ENCODE measurements at places on chromosomes 3 and 15.
A peak's percentile ranks its signal among the peaks of the same experiment; 100 is the strongest.

GRCh38 chr3:61615643-61616042, 54.3 kb downstream of the PTPRG start:
- no peak for DNase-seq

- no peak for DNase-seq
Measured at GRCh38 chr15:72787526-72787925, 4.0 kb upstream of the ADPGK start.

- no peak for DNase-seq
Measured at GRCh38 chr15:35071106-35071505, 14.0 kb downstream of the NANOGP8 start.

DNA sequence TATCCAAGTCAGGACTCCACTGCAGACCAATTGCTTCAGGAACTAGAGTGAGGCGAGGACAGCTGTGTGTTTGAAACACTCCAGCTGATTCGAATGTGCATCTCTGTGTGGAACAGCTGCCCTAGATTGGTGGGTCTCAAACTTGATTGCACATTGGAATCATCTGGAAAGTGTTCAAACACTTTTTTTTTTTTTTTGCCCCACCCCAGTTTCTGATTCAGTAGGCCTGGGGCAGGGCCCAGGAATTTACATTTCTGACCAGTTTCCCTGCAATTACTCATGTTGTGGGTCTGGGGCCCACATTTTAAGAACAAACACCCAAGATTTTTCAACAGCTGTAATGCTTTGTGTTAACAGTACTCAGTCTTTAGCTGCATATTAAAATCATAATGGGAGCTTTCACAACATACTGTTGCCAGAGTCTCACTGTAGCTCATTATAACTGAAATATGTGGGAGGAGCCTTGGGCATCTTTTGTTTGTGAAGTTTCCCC, 156.6 kb downstream of the NR1D2 start:
- DNase-seq: peak; percentile 1

DNA sequence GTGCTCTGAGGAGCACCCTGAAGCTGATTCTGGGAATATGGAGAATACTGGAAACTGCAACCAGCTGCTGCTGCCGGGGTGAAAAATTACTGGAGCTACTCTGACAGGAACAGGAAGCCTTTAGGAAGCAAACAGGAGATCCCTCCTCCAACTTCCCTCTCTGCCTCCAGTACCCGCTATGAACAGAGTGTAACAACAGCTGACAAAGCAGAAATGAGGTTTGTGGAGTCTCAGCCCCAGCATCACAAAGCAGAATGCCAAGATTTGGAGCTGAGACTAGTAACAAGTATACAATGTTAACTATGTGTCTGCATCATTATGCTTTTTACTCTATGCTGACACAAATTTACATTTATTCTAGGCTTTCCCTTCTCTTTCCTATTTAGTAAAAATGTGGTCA, 22.7 kb upstream of the PIAS1 start:
- DNase-seq: no peak

GRCh38 chr3:188954590-188955208, 217.1 kb upstream of the TPRG1 start:
- DNase-seq: peak; percentile 85

DNA sequence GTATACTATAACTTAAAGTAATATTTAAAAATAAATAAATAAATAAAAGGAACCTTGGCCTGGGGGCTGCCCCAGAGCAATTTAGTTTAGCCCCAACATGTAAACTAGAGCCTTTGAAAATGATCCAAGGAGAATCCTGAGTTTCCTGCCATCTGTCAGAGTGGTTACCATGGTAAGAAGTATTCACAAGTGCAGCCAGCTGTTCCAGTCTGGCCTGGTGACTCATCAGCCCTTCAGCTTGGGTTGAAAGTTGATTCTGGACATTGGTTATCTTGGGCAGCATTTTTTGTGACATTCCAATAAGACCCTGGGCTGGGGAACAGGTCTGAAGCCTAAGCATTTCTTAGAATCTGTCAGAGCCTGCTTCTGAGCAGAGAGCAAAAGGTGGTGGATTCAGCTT, 72.7 kb upstream of the LRTM1 start:
- peak; percentile 66 for DNase-seq

- DNase-seq: peak; percentile 75
Measured at GRCh38 chr3:48194446-48195071, 6.3 kb upstream of the CDC25A start.

DNA sequence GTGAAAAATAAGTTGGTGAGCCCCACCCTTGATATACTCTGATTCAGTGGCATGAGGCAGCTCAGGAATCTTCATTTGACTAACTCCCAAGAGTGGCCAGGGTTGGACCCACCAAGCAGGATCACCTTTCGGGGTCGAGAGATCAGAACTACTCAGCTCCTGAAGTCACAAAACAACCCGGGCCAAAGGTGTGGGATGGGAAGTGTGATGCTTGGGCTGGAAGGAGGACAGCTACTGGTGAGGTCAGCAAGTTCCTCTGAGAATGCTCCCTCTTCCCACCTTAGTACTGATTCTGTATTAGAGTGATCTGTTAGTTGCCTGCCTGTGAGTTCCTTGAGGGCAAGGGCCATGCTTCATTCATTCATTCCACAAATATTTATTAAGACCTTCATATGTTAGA, 15.1 kb downstream of the ESYT3 start:
- DNase-seq: no peak

GRCh38 chr15:36591536-36592411, 12.3 kb downstream of the CDIN1 start:
- no peak for DNase-seq

GRCh38 chr15:85402195-85402881, 21.9 kb downstream of the AKAP13 start:
- no peak for DNase-seq

DNA sequence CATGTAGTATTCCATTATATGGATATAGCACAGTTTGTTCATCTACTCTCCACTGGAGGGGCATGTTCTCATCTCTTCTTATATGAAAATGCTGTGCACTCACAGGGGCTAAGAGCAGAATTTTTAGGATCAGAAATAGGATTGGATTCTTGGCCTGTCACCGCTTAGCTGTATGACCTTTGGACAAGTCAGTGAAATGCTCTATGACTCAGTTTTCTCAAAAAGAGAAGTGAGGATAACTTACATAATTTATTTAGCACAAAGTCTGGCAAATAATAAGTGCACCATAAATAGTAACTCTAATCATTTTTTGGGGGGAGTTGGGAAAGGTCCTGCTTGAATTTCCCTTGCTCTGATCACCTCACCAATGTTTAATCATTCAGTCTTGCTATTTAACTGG, 103.7 kb upstream of the LRIG1 start:
- DNase-seq: no peak

- no peak for DNase-seq
Measured at GRCh38 chr15:66170716-66171115, 82.8 kb downstream of the MEGF11 start.

GRCh38 chr3:18643281-18643680, 218.1 kb upstream of the SATB1 start:
- no peak for DNase-seq

- no peak for DNase-seq
Measured at GRCh38 chr15:61869656-61870055, 190.6 kb downstream of the VPS13C start.

DNA sequence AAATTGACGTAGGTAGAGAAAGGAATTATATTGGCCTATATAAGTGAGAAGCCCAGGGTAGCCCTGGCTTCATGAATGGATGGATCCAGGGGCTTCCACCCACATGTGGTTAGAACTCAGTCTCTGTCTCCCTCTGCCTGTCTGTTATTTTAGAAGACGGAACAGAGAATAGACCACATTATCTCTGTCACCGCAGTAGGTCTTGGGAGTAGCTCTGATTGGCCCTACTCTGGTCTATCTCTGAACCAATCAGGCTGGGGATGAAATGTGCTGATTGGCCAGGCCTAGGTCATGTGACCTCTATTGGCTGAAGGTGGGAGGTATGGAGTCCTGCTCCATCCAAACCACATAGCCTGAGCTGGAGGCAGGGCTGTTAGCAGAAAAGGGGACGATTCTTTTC, 143.0 kb upstream of the PRR23C start:
- no peak for DNase-seq

- no peak for DNase-seq
Measured at GRCh38 chr3:73491287-73491662, 133.5 kb downstream of the PDZRN3 start.

GRCh38 chr15:49627407-49627877, 6.6 kb downstream of the DTWD1 start:
- peak; percentile 74 for DNase-seq

- DNase-seq: no peak
Measured at GRCh38 chr15:66873856-66874255, 171.8 kb downstream of the SMAD6 start.

GRCh38 chr15:38406436-38406835, 47.5 kb upstream of the FAM98B start:
- no peak for DNase-seq

DNA sequence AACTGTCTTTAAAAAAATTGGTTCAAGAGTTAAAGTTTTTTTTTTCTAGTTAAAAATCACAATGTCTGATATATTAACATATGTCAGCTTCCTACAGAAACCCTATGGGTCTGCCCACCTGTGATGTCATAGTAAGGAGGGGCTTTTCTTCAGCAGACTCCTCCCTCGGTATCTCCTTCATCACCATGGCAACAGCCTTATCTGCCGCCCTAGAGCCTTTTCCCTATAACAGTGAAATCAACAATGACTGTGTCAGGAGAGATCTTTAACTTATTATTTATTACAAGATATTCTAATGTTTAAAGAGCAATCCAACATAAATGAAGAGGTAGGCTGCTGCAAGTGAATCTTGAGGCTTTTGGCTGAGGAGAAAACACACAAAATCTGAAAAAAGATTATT, 138.7 kb downstream of the PEX5L start:
- peak; percentile 71 for DNase-seq

DNA sequence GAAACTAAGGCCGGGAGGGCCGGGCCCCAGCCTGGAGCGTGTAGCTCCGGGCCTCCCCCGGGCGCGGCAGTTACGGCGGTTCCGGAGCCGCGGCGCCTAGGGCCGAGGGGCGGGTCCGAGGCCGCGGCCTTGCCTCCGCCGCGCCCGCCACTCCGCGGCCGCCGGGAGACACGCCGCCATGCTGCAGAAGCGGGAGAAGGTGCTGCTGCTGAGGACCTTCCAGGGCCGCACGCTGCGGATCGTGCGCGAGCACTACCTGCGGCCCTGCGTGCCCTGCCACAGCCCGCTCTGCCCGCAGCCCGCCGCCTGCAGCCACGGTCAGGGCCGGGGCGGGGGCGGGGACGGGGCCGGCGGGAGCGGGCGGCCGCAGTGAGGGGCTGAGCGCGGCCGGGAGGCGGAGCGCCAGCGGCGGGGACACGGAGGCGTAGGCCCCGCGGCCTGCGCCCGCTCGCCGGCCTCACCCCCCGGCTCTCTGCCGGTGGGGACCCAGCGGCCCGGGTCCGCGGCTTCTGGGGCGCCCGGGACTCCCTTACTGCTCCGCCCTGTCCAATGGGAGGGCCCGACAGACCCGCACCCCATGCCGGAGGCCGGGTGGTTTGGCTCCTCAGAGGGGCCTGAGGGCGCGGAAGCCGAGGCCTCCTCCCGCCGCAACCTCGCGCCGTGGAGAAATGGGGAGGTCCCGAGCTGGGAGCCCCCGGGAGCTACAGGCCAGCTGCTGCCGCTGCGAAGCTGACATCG, at the start of gene DIS3L:
TSS of gene DIS3L (plus strand) at position 150 of the 738 bp plus-strand sequence. CDS start at position 179, 29 bp downstream.
- no peak for DNase-seq

- DNase-seq: no peak
Measured at GRCh38 chr3:70546679-70547078, 234.2 kb upstream of the MDFIC2 start.

- no peak for DNase-seq
Measured at GRCh38 chr15:54046093-54046492, 67.9 kb downstream of the UNC13C start.

- DNase-seq: no peak
Measured at GRCh38 chr15:52334491-52335160, 39.0 kb upstream of the MYO5C start.

GRCh38 chr15:68042156-68042854, 11.8 kb upstream of the PIAS1 start:
- DNase-seq: no peak

DNA sequence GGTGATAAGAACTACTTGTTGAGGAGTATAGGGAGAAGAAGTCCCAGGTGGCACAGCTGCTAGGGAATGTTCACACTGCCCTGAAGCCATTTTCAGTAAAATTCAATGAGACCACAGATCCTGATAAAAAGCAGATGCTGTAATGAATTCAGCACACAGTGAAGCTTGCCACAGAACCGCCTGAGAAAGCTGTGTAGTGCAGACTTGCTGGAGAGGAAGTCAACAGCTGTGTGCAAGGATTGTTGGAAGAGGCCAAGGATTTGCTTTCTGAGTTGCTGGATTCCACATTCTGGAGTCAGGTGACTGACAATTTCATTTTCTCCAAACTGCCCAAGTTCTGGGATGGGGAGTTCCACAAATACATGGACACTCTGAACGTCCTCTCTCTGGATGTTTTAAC, 70.9 kb downstream of the ANP32A start:
- no peak for DNase-seq

GRCh38 chr3:102466001-102466400, 31.2 kb downstream of the ZPLD1 start:
- DNase-seq: no peak

- no peak for DNase-seq
Measured at GRCh38 chr3:44208086-44208485, 33.6 kb upstream of the TOPAZ1 start.

DNA sequence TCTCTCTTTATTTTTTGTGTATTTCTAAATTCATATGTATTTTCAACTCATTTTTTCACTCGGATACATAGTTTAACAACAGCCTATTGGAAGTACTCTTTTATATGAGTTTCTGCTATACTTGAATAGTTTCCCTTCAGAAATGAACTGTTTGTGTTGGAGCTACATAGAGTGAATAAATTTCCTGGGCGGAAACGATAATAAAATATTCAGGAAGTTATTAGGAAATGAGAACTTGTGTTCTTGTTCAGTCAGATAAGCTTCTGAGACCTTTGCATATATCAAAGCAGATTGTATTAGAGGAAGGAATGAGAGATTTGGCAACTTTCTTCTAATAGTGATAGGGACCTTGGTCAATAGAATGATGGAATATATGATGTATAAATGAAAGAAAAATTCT, 27.3 kb downstream of the NEO1 start:
- DNase-seq: no peak

GRCh38 chr15:74917676-74918075, 11.0 kb upstream of the FAM219B start:
- DNase-seq: no peak

DNA sequence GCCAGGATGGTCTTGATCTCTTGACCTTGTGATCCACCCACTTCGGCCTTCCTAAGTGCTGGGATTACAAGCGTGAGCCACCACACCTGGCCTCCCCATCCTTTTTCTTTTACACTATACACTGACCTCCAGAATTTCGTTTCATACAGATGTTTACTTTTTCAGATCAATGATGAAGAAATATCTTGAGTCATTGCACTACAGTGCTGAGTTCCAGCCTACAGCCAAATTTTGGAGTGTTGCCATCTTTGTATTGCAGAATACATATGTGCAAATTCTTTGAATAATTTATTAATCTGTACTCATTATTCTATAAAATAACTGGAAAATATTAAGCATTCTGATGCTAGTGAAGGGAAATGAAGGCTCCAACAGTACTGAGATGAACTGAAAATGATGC, 12.5 kb downstream of the ZPLD1 start:
- DNase-seq: no peak
